Left hindlimb (tissue), 1 donor: ENCODE measurements at places on chromosomes 6 and 20.

DNA sequence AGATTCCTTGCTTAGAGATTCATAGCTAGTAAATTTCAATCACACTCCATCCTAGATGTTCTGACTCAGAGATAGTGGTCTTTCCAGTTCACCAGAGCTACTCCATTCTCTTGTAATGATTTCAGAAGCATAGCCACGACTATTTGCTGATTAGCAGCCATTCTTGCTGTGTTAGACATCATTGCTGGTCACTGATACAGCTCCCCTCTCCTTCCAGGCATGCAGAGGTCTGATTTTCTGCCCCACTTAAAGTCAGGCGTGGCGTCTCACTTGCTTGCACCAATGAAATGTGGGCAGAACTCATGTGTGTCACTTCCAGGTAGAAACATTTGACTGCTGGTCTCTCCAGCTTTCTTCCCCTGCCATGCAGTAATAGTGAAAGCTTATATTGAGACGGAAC, 168.9 kb upstream of the JARID2 start:
- DNase-seq: no peak

DNA sequence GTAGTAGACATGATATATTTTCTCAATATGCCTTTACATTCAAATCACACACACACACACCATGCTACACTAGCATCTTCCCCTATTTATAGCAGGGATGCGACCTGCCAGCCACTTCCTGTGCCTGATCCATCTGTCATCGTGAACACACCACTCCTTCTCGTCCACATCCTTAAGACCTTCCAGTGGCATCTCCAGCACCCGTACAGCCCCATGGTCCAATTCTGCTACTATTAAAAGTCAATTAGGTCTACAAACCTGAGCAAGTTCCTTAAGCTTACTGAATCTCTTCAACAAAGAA, 54.5 kb downstream of the KIF16B start:
- no peak for DNase-seq

DNA sequence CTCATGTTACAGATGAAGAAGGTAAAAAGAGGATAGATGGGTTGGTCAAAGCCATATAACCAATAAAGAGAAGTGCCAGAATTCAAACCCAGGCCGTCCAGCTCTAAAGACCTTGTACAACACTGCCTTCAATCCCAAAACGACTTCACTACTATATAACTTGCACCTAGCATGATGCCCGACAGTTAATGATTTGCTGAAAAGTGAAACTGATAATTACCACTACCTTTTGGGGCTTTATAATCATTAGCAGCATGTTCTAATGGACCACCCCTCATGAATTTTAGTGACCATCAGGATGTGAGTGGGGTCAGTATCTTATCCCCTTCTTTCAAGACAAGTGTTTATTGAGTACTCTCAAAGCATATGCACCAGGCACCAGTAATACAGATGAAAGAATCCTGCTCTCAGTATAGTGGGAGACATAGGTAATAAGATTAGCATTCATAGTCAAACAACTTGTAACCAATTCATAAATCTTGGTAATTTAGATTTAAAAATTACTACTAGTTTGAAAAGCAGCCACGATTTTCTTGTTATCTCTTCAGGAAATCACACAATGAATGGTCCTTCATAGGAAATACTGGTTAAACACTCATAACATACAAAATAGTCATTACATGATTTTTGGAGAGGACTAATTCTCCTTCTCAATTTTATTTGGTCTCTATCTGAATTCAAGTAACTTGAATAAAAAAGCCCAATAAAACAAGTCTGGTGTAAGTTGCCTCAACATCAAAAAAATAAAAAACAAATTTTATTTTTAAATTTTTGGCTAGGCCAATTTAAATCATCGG, 98.0 kb downstream of the EPB41L2 start:
- DNase-seq: no peak

- no peak for DNase-seq
These were observed 76.8 kb upstream of the OGFRL1 start for GRCh38 chr6:71211799-71212198.

DNA sequence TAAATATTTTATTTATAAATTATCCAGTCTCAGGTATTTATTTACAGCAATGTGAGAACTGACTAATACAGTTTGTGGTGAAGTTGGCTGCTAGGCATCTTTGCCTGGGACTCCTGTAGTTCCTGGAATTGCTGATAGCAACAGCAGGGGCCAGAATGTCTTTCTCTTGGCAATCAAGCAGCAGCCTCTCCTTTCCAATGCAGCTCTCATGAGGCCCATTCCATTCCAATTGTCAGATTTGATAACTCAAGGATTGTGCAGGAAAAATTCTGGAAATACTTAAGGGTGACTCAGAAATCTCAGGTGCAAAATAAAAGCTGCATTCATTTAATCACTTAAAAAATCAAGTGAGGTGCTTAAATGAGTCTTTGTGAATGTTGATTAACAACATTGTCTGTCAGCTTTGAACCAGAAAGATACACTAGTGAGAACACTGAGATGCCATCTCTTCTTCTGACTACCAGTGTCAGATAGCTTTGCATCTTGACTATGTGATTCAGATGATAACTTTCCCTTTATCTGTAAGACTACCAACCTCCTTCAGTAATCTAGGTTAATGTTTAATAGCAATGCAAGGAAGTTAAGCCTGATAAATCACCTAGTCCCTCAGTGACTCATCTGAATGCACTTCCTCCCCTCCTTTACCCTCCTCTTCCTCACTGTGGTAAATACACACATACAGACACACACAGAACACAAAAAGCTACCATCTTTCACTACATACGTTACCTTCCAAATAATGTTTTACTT, 32.1 kb upstream of the COL21A1 start:
- no peak for DNase-seq

DNA sequence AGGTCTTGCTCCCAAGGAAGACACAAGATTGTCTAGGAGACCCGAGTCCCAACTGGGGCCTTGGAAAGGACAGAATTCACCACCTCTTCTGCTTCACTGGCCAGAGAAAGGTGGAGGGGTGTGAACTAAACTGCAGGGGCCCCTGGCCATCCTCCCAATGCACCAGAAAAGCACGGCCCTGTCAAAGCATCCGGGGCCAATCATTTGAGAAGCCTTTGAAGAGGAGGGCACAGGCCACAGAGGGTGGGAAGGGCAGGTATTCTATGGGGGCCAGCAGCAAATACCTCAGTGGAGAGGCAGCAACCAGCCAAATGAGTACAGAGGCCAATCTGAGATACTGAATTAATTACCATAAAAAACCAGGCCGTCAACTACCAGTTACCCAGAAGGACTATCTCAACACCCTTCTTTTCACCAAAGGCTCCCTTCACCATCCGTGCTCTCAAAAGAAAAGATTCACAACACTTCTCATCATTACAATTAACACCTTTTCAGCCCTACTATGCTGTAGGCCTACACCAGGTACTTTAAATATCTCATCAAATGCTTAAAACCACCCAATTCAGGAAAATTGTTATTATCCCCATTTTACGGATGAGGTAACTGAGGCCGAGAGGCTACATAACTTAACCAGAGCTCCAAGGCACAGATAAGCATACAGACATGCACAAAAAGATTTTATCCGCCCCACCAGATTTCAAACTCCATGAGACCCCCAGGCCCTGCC, 50.7 kb downstream of the TRERF1 start:
- DNase-seq: no peak

GRCh38 chr6:30682143-30683117, 4.0 kb downstream of the PPP1R18 start:
- peak; percentile 79 for DNase-seq

GRCh38 chr6:52976591-52977035, 18.5 kb downstream of the GSTA4 start:
- DNase-seq: no peak

DNA sequence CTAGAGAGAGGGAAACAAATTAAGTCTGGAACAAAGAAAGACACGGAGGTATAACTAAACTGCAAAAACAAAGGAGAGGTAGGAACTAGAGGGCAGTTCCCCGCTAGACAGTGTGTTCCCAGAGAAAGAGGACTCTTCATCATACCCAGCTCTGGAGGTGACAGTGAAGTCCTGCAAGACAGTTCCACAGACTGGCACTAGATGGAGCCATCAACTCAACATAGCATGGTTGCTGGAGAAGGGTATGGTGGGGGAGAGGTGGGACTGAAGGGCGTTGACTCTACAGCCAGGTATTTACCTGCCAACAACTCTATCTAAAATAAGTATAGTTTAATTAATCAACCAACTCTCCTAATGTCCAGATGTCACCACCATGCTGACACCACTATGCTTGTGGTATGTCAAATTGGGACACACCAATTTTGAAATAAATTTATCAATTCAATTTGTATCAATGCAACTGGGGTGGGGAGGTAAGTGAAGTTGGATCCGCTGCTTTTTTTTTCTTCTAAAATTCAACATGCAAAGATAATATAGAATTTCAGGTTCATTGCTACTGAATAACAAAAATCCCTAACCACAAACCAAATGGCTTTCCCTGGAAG, 9.7 kb downstream of the BACH2 start:
- no peak for DNase-seq

- DNase-seq: no peak
These were observed 507 bp upstream of the RIPPLY2 start for GRCh38 chr6:83852528-83853177.

GRCh38 chr20:19285436-19285835, 73.0 kb downstream of the SLC24A3 start:
- no peak for DNase-seq
